ENCODE measurements at places on chromosomes 11 and 22.
A peak's percentile ranks its signal among the peaks of the same experiment; 100 is the strongest.

GRCh38 chr11:9656864-9657263 lies 7.0 kb upstream of the SWAP70 start:
- no peak for DNase-seq

DNA sequence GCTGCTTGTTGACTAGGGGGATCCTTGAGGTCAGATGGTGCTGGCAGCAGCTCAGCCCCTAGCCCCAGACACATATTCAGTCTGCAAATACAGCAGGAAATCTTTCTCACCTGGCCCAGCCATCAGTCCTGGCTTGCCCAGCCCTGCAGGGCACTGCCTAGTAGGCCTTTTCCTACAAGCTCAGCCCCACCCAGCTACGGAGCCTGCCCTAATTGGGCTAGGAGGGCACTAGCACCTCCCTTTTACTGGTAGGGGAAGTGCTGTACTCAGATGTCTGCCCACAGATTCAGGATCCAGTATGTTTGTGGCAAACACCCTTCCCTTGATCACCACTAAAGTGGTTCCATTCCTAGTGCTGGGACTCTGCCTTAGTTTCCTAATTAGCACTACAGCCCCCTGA lies 257.1 kb upstream of the CADM1 start:
- no peak for DNase-seq

DNA sequence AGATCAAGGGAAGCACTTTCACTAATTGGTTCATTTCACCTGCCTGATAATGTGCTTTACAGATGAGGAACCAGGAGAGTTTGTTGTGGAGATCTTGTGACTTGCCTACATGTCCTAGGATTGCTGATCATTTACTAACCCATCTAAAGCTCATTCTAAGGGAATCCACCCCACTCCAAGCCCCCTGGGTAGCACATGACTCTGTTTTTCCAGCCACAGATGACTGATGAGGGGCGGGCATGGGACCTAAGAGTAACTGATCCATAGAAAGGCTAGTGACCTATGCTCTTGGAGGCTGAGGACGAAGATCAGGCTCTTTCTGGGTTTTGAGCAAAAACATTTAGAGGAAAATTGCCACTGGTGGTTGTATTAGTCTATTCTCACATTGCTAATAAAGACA lies 378.1 kb downstream of the CADM1 start:
- no peak for DNase-seq

DNA sequence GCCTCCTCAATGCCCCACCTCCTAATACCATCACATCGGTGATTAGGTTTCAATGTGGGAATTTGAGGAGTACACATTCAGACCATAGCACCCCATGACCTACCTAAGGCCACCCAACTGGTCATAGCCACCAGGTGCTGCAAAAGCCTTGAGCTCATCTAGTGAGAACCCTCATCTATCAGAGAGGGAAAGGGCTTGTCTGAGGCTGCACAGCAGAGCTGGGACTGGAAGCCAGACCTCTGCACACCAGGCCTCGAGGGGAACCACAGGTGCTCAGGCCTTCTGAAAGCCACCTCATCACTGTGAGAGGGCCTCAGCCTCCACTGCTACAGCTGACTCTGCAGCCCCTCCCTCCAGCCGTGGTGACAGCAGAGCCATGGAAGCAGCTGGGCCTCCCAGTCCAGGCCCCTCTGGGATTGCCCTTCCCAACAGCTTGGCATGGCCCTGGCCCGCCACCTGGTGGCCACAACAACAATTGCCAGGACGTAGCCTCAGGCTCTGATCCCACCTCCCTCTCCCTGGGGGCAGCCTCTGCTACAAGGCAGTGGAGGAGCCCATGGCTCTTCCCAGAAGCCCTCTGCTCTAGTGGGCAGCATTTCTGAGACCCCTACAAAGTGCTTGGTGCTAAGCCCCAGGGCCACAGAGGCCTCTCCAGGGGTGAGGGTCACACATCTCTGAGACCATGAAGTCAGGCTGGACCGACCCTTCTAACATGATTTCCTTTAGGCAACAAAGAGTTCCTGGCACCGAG lies 41.0 kb upstream of the PRDM11 start:
- peak; percentile 55 for DNase-seq

Measured in CD4-positive, alpha-beta T cell treated with Interleukin-6 at 100 ng/mL for 8 hours (primary cell).